Right ventricle myocardium inferior (tissue), 1 donor: ENCODE measurements at places on chromosomes 11 and 22. TPM values are rescaled to one million over a fixed set of nuclear protein-coding genes. Genes with fewer than 3 reads are reported as not detected.

HMBS gene
- 22.8 TPM for total RNA-seq

MUC5B gene
- not detected for total RNA-seq

TTC28 gene
- 10.4 TPM for total RNA-seq

CELSR1 gene
- 8.4 TPM for total RNA-seq

C22orf31 gene
- total RNA-seq: not detected

KIF18A gene
- 0.08 TPM for total RNA-seq

PDE3B gene
- 4.5 TPM for total RNA-seq

MACROD1 gene
- 119 TPM for total RNA-seq

DRD4 gene
- 0.16 TPM for total RNA-seq

RIMBP3B gene
- 0.08 TPM for total RNA-seq

FBXO3 gene
- total RNA-seq: 46.4 TPM

ZNF195 gene
- total RNA-seq: 9.1 TPM

SCGB1A1 gene
- not detected for total RNA-seq

OR52A5 gene
- total RNA-seq: not detected

OR52N4 gene
- not detected for total RNA-seq

MMP13 gene
- not detected for total RNA-seq

HEPN1 gene
- total RNA-seq: not detected

RAG1 gene
- total RNA-seq: 1.6 TPM

OR8G5 gene
- not detected for total RNA-seq

CCDC89 gene
- total RNA-seq: 0.22 TPM

OR4A16 gene
- total RNA-seq: not detected

ZNRF3 gene
- 5.4 TPM for total RNA-seq

ANKK1 gene
- not detected for total RNA-seq

RAB1B gene
- 125 TPM for total RNA-seq

MICALL1 gene
- total RNA-seq: 19.4 TPM

FOLR2 gene
- 33.1 TPM for total RNA-seq

CACNA1I gene
- total RNA-seq: not detected

BTBD18 gene
- not detected for total RNA-seq

KRTAP5-2 gene
- total RNA-seq: not detected

MAPK1 gene
- 79.2 TPM for total RNA-seq

SLC6A5 gene
- total RNA-seq: not detected

FJX1 gene
- 0.54 TPM for total RNA-seq

NNMT gene
- total RNA-seq: 44.0 TPM

SCGB1C1 gene
- total RNA-seq: not detected

MMP3 gene
- total RNA-seq: not detected

MFNG gene
- 14.4 TPM for total RNA-seq

CARD18 gene
- 0.89 TPM for total RNA-seq
